ENCODE measurements at places on chromosomes 2 and 18. TPM values are rescaled to one million over a fixed set of nuclear protein-coding genes. Genes with fewer than 3 reads are reported as not detected.

CCDC138 gene
- 9.0 TPM for total RNA-seq

GRCh38 chr2:150182566-150183235, 304.8 kb downstream of the RND3 start:
- no peak for DNase-seq
- H3K36me3 ChIP-seq, result no peaks in the 10 kb centered on the region
- no peaks in the 10 kb centered on the region for H3K4me1 ChIP-seq
- no peak overlapping the region for H3K4me3 ChIP-seq
- no peaks in the 10 kb centered on the region for H3K27me3 ChIP-seq
- no peak overlapping the region for H3K27ac ChIP-seq

GRCh38 chr2:42136782-42137124, 32.4 kb upstream of the EML4 start:
- H3K27ac ChIP-seq, result peak overlapping the region; percentile 52
- no peaks in the 10 kb centered on the region for H3K4me1 ChIP-seq
- H3K36me3 ChIP-seq, result no peaks in the 10 kb centered on the region
- no peak overlapping the region for H3K4me3 ChIP-seq

DNA sequence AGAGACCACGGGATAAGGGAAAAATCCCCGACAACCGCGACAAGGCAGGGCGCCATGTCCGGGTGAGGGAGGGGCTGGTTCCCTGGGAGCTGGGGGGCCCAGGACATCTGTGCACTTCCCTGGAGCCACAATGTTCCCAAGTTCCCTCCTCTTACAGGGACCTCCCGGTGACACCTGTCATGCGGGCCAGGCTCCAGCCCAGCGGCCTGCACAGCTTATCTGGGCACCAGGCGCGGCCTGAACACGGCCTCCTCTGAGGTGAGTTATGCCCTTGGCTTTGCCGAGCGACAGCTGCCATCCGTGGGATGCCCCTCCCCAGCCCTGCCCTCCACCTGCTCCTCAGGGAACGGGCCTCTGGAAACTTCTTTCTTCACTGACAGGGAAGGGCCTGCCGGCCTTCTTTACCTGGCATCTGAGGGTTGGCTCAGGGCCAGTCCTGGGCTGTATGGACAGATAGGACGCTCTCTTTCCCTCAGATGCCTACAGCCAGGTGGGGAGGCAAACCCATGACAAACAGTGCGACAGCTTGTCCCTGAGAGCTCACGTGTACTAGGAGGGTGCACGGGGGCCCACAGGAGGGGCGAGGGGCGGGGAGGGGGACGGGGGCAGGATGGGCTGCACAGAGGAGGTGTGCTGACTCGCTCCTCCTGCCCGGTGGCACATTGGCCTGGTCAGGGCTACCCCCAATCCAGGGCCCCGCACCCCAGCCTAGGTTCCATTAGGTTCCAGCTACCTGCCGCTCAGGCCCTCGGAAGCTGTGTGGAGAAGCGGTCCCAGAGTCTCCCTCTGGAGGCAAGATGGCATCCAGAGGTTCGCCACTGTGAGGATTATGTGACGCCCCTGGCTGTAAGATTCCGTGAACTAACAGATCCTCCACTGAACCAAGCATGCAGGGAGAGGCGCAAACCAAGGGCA, 34.9 kb upstream of the HPCAL1 start:
- H3K4me3 ChIP-seq, result no peak overlapping the region
- peak; percentile 12 for DNase-seq
- H3K36me3 ChIP-seq, result no peaks in the 10 kb centered on the region
- no peak overlapping the region for H3K27ac ChIP-seq

GRCh38 chr2:42435628-42436027, 58.2 kb downstream of the KCNG3 start:
- no peak overlapping the region for H3K4me3 ChIP-seq
- no peaks in the 10 kb centered on the region for H3K36me3 ChIP-seq
- H3K27ac ChIP-seq, result no peak overlapping the region

EPB41L5 gene
- total RNA-seq, result 9.2 TPM

DNA sequence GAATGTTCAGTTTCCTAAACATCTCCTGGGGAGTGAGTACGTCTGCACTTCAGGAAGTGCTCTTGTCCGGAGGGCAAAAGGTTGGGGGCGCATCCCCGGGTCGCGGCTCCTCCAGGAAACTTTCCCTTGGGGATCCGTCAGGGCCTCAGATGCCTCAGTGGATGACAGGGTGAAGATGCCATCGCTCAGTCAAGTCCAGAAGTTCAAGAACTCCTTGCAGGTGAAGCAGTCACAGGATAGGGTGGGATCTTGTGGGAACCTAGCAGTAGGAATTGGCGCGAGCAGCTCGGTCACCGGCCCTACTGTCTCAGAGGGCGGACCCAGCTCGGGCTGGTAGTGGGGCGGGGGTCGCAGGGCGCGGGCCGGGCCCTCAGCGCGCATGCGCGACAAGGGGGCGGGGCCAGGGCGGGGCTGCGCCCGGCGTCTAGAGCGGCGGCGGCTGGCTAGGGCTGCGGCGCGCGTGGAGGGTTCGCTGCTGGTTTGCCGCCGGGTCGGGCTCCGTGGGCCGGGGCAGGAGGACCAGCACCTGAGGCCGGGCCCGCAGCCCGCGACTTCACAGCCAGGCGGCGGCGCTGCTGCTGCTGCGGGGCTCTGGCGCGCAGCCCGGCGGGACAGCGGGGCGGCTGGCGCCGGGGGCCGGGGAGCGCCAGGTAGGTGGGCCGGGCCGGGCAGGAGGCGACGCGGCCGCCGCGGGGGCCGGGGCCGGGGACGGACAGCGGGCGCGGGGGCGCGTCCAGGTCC, at the start of gene INPP4A:
TSS of gene INPP4A (plus strand) at position 423 of the 741 bp plus-strand sequence. CDS start 75,191 bp downstream, outside the sequence.
- no peaks in the 10 kb centered on the region for H3K36me3 ChIP-seq
- H3K4me3 ChIP-seq, result peak within 1 kb of the TSS; percentile 64
- DNase-seq, result peak; percentile 74
- H3K27me3 ChIP-seq, result no peaks in the 10 kb centered on the region
- H3K4me1 ChIP-seq, result peaks cover 4% of the 10 kb centered on the region

- H3K27me3 ChIP-seq, result no peaks in the 10 kb centered on the region
- H3K4me3 ChIP-seq, result no peak overlapping the region
- no peak overlapping the region for H3K27ac ChIP-seq
- H3K4me1 ChIP-seq, result no peaks in the 10 kb centered on the region
- no peaks in the 10 kb centered on the region for H3K36me3 ChIP-seq
- no peak for DNase-seq
These were observed 42.8 kb upstream of the SIGLEC15 start for GRCh38 chr18:45782662-45783061.

GRCh38 chr2:159961037-159961436, 101.4 kb downstream of the PLA2R1 start:
- no peaks in the 10 kb centered on the region for H3K36me3 ChIP-seq
- H3K4me3 ChIP-seq, result no peak overlapping the region
- DNase-seq, result no peak

DNA sequence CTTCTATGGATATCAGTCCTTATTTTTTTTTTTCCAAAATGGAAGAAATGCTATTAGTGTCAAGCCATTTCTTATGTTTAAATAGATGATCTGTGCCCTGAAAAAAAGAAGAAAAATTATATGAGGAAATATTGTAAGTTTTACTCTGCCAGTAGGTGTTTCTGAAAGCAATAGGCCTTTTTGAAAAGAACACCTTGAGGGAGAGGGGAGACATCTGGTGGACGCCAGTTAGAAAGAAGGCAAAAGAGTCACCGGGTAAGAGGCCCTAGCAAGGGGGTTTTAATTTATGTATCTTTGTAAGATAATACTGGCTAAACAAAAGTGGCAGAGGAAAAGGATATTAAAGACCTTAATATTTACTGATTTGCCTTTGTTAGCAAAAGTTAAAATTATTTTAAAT, 56.1 kb downstream of the DYNAP start:
- no peaks in the 10 kb centered on the region for H3K36me3 ChIP-seq
- H3K4me3 ChIP-seq, result no peak overlapping the region
- DNase-seq, result no peak
- no peak overlapping the region for H3K27ac ChIP-seq
- H3K27me3 ChIP-seq, result no peaks in the 10 kb centered on the region
- no peaks in the 10 kb centered on the region for H3K4me1 ChIP-seq

GREB1 gene
- 166 TPM for total RNA-seq

GRCh38 chr2:53813151-53813550, 26.3 kb downstream of the ERLEC1 start:
- H3K36me3 ChIP-seq, result no peaks in the 10 kb centered on the region
- H3K4me1 ChIP-seq, result no peaks in the 10 kb centered on the region
- no peak overlapping the region for H3K4me3 ChIP-seq
- H3K27ac ChIP-seq, result no peak overlapping the region

GRCh38 chr18:7645756-7646155, 78.6 kb downstream of the PTPRM start:
- H3K27ac ChIP-seq, result no peak overlapping the region
- H3K36me3 ChIP-seq, result no peaks in the 10 kb centered on the region
- no peak for DNase-seq
- H3K27me3 ChIP-seq, result no peaks in the 10 kb centered on the region
- H3K4me3 ChIP-seq, result no peak overlapping the region
- H3K4me1 ChIP-seq, result no peaks in the 10 kb centered on the region

GRCh38 chr18:26134107-26134506, 438 bp downstream of the PSMA8 start:
- H3K4me1 ChIP-seq, result no peaks in the 10 kb centered on the region
- H3K27me3 ChIP-seq, result no peaks in the 10 kb centered on the region
- no peak overlapping the region for H3K27ac ChIP-seq

DNA sequence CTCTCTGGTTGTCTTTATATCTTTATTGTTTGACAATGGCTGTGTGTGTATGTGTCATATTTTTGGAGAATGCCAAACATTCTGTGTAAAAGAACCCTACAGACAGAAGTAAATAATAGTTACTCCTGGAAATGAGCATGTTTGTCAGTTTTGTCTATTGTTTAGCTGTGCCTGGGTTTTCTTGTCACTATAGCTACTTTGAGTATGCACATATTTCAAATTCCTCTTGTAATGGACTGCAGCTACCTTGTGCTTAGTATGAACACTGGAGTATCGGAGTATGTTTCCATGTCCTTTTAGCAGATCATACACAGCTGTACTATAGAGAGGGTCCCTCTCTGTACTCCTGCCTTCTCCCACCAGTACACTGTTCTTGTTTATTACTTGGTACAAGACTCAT, 58.0 kb upstream of the DOCK10 start:
- H3K4me3 ChIP-seq, result no peak overlapping the region
- no peaks in the 10 kb centered on the region for H3K4me1 ChIP-seq
- H3K27ac ChIP-seq, result no peak overlapping the region
- DNase-seq, result no peak

GRCh38 chr18:25282282-25282681, 69.7 kb downstream of the ZNF521 start:
- peaks cover 8% of the 10 kb centered on the region for H3K4me1 ChIP-seq
- no peak overlapping the region for H3K4me3 ChIP-seq
- H3K27ac ChIP-seq, result peak overlapping the region; percentile 9
- DNase-seq, result peak; percentile 62
- H3K27me3 ChIP-seq, result no peaks in the 10 kb centered on the region

DUSP19 gene
- total RNA-seq, result 1.3 TPM

DNA sequence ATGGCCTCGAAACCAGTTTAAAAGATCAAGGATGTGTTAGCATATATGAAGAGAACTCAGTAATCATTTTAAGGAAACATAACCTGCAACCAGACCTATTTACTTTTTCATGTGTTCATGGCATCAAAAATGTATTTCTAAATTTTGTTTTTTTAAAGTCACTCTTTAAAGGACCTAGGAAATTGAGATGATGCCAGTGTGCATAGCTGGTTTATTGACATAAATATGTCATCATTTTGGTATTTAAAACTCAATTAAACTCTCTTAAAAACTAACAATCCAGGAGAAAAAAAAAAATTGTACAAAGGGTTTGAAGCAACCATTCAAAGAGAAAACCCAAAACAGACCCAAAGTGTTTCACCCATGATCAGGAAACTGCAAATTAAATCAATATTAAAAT, 198.9 kb upstream of the RND3 start:
- DNase-seq, result no peak
- H3K27me3 ChIP-seq, result no peaks in the 10 kb centered on the region

RBBP8 gene
- total RNA-seq, result 34.8 TPM

GRCh38 chr2:129484999-129485897, 494.2 kb upstream of the RAB6C start:
- no peaks in the 10 kb centered on the region for H3K4me1 ChIP-seq
- no peak overlapping the region for H3K4me3 ChIP-seq
- no peaks in the 10 kb centered on the region for H3K36me3 ChIP-seq
- H3K27me3 ChIP-seq, result no peaks in the 10 kb centered on the region

DNA sequence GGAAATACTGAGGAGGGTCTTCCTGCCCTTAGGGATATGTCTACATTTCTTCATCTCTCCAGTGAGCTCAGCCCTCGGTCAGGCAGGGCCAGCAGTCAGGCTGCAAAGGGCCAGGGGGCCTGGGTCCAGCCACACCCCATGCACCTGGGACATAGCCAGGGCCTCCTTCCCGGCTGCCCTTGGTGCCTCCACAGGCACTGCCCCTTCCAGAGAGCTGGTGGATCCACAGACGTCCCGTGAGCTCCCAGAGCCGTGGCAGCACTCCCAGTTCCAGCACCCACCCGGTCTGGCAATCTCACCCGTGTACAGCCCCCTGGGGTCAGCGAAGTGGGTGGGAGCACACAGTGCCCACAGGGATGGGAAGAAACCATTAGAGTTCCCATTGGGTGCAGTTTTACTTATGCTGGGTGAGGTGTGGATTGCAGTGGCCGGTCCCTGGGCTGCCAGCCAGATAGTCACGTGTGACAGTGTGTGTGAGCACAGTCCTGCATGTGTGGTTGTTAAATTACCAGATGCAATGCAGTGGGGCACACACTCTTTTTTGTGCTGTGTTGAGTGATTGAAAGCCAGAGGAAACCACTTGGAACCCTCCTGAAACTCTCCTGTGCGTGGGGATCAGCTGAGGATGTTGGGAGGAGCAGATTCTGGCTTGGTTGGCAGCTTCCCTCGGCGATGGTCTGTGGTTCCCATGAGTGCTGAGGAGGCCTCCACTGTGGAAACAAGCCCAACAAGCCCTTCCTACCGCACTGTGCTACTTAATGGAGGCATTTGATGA, 131.0 kb downstream of the SNTG2 start:
- no peak overlapping the region for H3K27ac ChIP-seq
- H3K4me3 ChIP-seq, result no peak overlapping the region
- no peaks in the 10 kb centered on the region for H3K4me1 ChIP-seq
- DNase-seq, result no peak
- H3K27me3 ChIP-seq, result no peaks in the 10 kb centered on the region

DNA sequence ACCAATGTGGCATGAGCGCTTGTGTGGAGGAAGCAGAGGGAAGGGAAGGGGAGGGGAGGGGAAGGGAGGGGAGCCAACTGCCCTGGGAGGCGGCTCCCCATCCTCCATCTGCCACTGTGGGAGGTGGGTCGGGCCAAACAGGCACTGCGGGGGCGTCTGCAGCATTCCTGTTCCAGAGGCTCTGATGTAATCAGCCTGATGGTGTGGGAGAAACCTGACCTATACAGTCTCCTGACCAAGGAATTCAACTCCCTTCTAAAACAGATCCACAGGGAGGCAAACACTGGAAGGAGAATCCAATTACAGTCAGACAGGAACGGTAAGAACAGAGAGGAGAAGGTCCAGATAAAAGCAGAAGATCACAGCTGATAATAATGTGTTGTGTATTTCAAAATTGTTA, 88.8 kb downstream of the CD8B2 start:
- H3K4me3 ChIP-seq, result no peak overlapping the region
- peak; percentile 70 for DNase-seq
- peaks cover 6% of the 10 kb centered on the region for H3K4me1 ChIP-seq

ATOH8 gene
- total RNA-seq, result 13.2 TPM

Data from uterus (tissue), 4 donors.